Stimulated activated CD8-positive, alpha-beta memory T cell treated with anti-CD3 and anti-CD28 coated beads, Interleukin-4, amount 100 ng/mL, for 1 hour (primary cell): ENCODE measurements at places on chromosomes 6 and 20.

DNA sequence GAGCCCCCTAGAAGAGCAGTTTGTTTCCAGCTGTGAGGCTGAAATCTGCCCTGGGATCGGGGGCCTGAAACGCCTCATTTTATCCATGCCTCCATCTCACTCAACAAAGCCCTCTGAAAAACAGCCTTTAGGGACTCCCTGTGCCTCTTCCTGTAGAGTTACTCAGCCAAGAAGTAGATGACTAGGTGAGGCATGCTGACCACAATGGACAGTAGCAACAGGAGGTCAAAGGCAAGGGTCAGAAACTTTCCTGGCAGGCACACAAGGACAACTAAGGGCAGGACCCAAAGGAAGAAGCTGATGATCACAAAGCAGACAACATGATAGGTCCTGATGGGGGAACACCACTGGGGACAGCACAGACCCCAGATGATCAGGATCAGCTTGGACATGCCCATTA is 12.8 kb downstream of the MAS1L start:
- DNase-seq: no peak

DNA sequence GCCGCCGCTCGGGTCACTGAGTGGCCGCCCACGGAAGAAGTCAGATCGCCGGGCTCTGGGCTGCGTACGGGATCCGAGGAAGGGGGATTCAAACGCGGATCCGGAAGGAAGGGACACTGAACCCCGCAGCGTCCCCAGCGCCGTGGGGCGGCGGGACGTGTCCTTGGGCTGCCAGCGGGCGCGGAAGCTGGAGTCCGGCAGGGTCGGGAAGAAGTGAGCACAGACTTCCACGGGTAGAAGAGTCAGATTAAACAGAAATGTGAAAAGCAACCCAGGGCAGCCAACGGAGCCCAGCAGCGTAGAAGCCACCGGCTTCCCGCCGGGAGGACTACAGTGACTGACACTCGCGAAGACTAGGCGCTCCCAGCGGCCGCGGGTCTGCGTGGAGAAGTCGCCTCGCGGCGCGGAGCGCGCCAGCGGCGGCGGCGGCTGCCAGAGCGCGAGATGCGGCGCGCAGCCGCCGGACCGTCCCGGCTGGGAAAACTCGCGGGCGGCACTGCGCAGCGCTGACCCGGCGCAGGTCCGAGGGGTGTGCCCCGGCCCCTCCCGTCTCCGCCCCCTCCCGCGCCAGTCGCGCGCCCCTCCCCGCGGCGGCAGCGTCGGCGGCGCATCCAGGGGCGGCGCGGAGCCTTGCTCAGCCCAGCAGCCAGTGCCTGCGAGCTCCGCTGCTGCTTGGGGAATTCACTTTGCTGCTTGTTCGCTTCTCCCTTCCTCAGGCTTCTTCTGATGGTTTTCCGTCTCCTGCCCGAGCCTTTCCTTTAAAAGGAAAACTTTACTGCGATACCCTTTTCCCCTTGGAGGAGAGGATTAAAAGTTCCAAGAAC is at the start of gene SAMD5:
Gene SAMD5, plus strand, starts transcription at position 649 of the 824 bp plus-strand sequence. CDS start 239 bp downstream, outside the sequence.
- DNase-seq: no peak

- no peak for DNase-seq
These were observed 95.9 kb downstream of the BMP2 start for GRCh38 chr20:6863355-6863754.

- no peak for DNase-seq
These were observed 30.7 kb upstream of the ANGPT4 start for GRCh38 chr20:946826-947225.

DNA sequence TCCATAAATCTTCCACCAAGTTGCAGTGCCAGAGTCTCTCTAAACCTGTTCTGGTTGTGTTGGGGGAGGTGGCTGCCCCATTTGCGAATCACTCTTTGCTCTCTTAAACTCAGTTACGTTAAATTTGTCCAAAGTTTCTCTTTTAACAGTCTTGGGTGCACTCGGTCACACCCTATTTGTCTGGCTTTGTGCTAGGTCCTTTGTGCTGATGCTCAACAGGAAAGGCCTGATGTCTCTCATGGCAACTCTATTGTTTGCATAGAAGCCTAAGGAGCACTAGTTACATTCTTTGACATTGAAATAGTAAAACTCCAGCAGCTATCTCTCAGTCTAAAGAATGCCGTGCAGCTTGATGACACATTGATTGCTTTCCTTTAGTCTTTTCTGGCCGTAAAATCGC is 105.1 kb downstream of the TRMT11 start:
- no peak for DNase-seq

- no peak for DNase-seq
These were observed 59.2 kb upstream of the TINAG start for GRCh38 chr6:54248994-54249393.

DNA sequence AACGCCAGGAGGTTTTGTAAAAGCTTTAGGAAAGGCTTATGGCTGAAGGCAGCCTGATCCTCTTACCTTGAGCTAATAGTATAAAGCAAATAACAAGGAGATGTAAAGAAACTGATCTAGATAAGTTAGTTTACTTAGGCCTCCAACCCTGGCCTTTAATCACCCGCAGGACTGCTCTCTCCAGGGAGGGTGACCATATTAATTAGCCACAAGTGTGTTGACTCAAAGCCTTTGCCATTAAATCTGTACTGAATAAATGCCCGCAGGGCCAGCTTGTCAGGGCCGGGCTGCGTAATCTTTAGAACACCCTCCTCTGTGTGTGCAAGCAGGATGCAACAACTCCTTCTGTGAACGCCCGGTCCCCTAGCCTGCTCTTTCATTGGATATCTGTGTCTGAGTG is 6.1 kb upstream of the PRSS16 start:
- DNase-seq: no peak

GRCh38 chr6:137804637-137805036 is 62.4 kb upstream of the TNFAIP3 start:
- DNase-seq: no peak

DNA sequence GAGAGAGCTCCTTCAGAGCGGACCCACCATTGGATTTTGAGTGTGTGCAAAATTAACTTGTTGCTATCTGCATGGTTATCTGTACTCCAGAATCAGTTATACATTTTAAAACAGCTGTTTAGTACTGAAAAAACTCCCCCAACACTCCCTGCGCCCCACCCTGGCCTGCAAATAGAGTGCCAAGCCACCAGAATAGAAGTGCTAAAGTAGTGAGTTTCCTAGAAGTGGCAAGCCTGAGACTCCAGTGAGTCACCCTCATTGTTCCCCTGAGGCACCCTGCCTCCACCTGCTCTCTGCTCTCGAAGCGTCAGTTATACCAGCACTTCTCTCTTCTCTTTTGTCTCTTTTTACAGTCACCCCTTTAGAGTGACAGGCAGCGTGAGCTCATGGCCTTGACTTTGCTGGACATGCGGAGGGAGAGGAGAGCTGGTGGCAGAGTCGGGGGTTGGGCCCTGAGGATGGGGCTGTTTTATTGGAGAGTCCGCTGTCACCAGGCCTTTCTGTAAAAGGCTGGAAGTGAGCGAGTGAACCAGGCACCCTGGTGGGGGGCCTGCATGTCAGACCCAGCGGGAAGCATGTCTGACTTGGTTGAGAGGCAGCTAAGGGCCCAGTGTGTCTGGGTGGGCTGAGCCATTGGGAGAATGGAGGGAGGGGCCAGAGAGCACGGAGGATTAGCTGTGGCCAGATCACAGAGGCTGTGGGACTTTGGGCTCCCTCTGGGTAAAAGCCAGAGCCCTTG is 10.4 kb downstream of the IGF2R start:
- DNase-seq: peak; percentile 46

DNA sequence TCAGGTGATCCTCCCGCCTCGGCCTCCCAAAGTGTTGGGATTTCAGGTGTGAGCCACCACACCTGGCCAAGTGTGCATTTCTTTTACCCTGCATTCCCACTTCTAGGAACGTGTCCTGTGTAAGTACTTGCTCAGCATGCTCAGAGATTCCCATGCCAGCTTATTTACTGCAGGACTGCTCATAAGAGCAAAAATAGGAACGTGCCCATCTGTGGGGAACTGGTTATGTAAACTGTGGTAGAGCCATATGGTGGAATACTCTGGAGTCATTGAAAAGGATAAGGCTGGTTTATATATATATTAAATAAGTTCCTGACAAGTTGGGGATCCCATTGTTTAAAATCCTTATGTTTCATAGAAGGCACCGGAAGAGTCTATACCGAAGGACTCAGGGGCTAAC is 38.2 kb upstream of the FANCE start:
- no peak for DNase-seq

DNA sequence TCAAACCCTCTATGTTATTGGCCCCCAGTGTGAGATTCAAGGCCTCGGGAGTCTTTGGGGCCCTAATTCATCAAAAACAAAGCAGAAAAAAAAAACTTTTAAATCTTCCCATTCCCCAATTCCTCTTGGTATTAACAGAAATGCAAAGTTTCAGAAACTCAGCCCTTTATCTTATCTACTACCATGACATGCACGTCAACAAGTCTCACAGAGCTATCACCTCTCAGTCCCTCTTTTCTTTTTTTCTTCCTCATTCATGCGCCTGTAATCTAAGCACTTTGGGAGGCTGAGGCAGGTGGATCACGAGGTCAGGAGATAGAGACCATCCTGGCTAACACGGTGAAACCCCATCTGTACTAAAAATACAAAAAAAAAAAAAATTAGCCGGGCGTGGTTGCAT is 22.7 kb downstream of the SAMD3 start:
- DNase-seq: no peak

GRCh38 chr20:22844959-22845358 is 190.2 kb upstream of the SSTR4 start:
- DNase-seq: no peak

DNA sequence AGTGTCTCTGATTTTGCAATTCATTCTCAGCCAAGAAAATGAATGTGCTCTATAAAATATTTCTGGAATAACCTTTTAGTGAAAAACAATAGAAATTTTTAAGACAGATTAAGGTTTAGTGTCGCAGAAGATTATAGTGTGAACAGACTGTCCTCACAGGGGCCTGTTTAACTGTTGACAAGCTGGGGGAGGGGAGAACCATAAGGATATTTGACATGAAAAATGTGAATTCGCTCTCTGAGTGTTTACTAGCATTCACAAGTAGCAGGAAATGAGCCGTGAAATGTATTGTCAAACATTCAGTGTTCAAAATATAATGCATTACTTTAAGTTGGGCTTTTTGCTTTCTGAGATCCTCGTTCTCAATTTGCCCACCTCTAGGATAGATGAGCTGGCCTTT is 134.8 kb upstream of the TSHZ2 start:
- no peak for DNase-seq

DNA sequence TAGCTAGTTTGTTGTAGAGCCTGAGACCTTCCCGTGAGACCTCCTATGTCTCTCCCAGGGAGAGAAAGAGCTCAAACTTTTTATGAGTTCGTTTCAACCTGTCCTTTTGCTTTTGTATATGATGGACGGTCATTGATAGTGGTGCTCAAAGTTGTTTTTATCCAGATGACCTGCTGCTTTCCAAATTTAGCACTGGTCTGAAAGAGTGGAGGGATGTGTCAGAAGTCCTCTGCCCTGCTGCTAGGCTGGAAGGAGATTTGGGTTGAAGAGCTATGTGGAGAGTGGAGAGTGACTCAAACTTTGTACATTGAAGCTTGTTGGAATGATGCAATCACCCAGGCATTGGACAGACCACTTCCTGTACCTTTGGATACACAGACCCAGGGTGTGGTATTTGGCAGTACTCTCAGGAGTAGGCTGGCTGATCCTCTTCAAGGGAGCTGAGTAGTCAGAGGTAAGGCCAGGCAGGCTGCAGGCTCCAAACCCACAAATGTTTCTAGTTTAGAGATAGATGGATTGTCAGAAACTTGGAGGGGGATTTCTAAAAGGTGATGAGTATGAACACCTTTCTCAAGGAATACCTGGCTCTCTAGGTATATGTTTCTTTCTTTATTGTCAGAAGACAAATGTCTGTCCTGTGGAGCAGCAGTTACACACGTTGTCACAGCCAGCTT is 49.4 kb upstream of the RREB1 start:
- DNase-seq: no peak

GRCh38 chr20:14861028-14861699 is 523.8 kb upstream of the FLRT3 start:
- no peak for DNase-seq

GRCh38 chr6:139369068-139369467 is 5.4 kb downstream of the CITED2 start:
- no peak for DNase-seq
